ENCODE measurements at places on chromosomes 6 and 20.

DNA sequence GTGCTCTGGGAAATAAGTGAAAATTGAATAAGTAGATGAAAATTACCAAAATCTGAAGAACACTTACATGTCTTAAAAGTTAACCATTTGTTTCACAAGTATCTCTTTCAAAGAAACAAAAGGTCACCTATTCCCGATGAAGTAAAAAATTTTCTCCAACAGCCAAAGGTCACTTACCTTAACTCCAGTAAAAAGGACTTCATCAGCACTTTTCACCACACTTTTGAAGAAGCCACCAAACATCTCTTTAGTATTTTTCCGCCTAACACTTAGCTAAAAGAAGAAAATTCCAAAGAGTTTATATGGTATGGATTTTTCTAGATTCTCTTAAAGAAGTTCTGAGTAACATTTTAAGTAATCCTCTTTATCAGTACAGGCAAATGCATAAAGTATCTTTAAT lies 17.3 kb downstream of the SNX5 start:
- DNase-seq = no peak

DNA sequence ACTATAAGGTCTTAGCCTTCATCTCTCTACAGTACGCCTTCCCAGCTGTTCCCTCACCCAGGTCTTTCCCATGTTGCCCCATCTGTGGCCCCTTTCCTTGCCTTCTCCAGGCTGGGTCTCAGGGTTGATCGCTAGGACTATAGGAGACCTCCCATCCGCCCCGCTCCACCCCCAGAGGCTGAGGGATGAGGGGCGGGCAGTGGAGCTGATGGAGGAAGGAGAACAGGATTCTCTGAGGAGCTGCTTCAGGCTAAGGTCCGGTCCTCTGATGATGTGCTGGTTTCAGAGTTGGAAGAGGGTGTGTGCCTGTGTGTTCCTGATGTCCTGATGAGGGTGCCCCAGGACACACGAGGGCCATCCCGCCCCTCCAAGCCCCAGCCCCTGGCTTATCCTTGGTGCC lies 154.8 kb upstream of the QKI start:
- DNase-seq = no peak

- peak; percentile 59 for DNase-seq
Observed at GRCh38 chr6:135880066-135880972, 28.8 kb downstream of the PDE7B start.

DNA sequence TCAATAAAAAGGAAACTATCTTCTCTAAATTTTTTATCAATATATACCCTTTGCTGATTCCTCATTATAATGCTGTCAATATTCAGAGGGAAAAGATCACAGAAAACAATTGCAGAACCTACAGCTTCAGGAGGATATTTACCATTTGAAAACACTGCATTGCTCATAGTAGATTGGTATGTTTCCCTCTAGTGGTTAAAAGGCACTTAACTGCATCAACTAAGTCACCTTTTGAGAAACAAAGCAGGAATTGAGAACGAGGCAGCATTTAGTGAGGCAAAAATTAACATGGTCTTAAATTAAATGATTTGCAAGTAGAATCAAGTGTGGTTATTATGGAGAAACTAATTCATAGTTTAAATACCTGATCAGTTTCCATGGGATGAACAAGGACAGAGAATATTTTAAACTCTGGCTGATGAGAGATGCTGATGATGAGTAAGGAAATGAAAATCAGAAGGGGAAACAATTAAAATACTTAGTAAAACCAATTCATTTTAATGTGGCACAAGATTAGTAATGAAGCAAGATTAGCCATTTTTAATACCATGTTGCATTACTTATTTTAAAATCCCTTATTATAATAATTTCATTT lies 642.1 kb downstream of the EPHA7 start:
- DNase-seq = no peak

- DNase-seq = peak; percentile 91
Observed at GRCh38 chr6:4577406-4577805, 198.8 kb upstream of the CDYL start.

GRCh38 chr6:162379757-162380409 lies 347.7 kb downstream of the PRKN start:
- no peak for DNase-seq

GRCh38 chr20:57898332-57898731 lies 188.5 kb upstream of the PMEPA1 start:
- DNase-seq = no peak

- peak; percentile 57 for DNase-seq
Observed at GRCh38 chr20:38523697-38524096, 51.1 kb downstream of the RALGAPB start.

GRCh38 chr6:100695445-100695844 lies 185.7 kb downstream of the ASCC3 start:
- DNase-seq = no peak

GRCh38 chr6:24744911-24745310 lies 26.0 kb upstream of the C6orf62 start:
- DNase-seq = no peak

- DNase-seq = no peak
Observed at GRCh38 chr6:170000071-170000843, 248.8 kb downstream of the ERMARD start.

GRCh38 chr6:160247457-160247883 lies 11.2 kb downstream of the SLC22A2 start:
- DNase-seq = no peak

DNA sequence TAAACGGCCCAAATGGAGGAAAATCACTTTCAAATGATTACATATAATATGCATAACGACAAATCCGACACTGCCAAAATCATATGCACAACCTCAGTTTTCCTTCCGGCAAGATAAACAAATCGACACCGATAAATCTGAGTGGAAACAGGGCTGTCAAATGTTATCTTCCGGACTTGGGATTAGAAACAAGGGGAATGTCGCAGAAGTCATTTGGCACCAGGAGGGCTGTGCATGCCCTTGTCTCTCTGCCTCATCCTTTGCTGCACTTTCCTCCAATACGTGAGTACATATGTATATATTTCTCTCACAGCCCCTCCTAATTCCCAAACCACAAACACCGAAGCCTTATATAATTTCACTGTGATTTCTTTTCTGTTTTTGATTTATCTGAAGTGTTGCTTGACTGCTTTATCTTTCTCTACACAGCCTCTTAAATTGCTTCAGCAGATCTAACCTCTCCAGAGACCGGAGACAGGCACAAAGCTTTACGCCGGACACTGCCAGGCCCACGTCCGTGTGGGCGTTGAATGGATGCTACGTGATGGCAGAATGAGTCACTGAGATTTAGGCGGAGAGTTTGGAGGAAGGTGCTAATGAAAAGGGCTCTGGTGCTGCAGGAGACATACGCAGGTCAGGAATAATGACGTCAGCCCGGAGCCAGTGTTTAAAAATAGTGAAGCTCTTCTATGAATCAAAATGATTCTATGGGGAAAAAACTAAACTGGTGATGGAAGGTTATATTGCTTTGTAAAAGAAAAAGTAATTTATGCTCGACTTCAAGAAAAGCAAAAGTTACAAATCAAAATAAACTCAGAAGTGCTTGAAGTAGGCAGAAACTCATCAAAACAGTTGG lies 21.0 kb upstream of the PRELID3B start:
- peak; percentile 53 for DNase-seq

All from HFFc6 (cell line).